ENCODE measurements at places on chromosomes 1 and 21. TPM values are rescaled to one million over a fixed set of nuclear protein-coding genes. Genes with fewer than 3 reads are reported as not detected.

Gene ZNF670
- total RNA-seq = 3.2 TPM

DNA sequence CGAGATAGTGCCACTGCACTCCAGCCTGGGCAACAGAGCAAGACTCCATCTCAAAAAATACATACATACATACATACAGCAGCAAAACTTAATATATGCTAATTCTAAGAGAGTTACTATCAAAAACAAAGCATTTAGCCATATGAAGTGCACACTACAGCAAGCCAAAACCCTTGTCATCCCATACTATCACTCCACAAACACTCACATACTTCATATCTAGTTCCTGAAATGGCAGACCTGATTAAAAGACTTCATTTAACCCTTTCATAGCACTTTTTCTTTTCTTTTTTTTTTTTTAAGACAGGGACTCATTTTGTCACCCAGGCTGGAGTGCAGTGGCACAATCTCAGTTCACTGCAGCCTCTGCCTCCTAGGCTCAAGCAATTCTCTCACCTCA lies 65.6 kb downstream of the COP1 start:
- DNase-seq = no peak

DNA sequence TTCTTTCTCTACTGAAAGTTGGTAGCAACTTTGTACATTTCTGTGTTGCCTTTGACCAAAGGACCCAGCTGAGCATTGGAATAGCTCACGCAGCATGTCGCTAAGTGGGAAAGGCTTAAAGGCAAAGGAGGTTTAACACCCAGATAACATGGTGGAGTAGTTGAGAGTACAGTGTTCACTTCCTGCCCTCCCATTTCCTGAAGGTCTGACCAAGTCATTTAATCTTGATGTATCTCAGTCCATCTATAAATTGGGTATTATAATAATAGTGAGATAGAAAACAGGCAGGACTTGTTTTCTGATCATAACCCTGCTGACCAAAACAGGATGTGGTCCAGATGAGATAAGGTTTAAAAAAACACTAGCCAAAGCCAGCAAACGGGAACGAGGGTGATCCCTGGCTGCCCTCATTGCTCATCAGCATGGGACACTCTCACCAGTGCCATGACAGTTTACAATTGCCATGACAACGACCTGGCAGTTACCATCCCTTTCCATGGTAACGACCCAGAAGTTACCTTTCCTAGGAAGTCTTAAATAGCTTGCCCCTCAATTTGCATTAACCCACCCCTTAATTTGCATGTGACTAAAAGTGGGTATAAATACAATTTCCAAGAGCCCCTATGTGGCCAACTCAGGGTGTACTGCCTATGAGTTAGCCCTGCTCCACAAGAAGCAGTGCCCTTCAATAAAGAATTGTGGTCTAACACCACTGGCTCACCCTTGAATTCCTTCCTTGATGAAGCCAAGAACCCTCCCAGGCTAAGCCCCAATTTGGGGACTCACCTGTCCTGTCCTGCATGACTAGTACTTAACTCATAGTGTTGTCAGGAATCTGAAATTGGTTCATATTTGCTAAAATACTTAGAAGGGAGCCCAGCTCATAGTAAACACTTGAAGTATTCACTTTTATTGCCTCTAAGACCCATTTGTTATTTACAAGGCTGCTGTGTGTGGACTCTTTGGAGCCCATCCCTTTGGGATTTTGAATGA lies 28.4 kb upstream of the FHAD1 start:
- peak; percentile 55 for DNase-seq

GRCh38 chr1:22292011-22292788 lies 149.3 kb upstream of the WNT4 start:
- no peak for DNase-seq

Gene PIK3C2B
- 47.3 TPM for total RNA-seq

DNA sequence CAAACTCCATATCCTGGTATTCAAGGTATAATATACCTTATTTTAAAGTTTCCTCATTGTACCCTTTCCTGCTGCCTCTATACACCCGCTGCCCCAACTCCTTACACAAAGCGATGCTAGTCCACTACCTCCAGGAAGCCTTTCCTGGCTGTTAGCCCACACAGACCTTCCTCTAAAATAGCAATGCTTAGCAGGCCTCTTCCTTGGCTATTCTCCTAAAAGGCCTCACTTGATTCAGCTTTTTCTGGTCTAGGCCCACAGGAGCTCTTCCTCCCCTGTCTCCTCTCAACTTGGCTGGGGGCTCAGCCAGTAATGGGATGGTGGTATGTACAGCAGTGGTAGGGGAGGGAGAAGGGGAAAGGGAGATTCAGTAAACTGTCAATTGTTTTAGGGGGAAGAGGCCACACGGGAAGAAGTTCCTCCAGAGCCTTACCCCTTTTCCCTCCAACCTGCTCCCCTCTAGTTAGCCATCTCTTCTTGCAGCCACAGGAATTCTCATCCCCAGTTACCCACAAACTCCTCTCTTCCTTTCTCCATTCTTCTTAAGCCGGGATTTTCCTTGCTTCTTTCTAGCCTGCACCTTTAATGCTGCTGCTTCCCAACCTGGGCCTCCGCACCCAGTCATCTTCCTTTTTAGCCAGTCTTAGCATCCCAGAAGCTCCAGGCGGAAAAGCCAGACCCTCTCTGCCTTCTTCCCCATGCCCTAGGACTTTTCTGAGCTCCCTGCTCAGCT lies 2.6 kb downstream of the LRRC41 start:
- DNase-seq = no peak

Gene OR2C3
- not detected for total RNA-seq

Gene BLZF1
- total RNA-seq = 22.4 TPM

Gene APOBEC4
- total RNA-seq = not detected

DNA sequence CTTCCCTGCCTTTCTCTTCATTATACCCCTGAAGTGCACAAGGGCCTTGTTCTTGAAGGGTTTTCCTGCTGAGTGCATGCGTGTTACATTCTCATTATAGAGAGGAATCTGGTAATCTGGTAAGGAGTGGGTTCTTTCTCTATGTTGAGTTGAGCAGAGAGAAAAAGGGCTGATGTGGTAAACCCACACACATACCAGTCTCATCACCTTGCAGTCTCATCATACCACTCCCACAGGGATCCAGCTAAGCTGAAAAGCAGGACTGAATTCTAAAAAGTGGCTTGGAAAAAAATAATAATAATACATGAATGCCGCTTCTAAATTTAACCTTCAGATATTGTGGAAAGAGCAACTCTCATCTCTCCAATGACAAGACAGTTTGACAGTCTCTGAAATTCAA lies 10.5 kb upstream of the HTR1D start:
- DNase-seq = no peak

Gene SERINC2
- total RNA-seq = 40.6 TPM

GRCh38 chr1:35603941-35604340 lies 30.8 kb downstream of the TFAP2E start:
- DNase-seq = no peak

Gene RNF186
- total RNA-seq = not detected

GRCh38 chr1:41239988-41240610 lies 2.0 kb downstream of the SCMH1 start:
- DNase-seq = no peak

DNA sequence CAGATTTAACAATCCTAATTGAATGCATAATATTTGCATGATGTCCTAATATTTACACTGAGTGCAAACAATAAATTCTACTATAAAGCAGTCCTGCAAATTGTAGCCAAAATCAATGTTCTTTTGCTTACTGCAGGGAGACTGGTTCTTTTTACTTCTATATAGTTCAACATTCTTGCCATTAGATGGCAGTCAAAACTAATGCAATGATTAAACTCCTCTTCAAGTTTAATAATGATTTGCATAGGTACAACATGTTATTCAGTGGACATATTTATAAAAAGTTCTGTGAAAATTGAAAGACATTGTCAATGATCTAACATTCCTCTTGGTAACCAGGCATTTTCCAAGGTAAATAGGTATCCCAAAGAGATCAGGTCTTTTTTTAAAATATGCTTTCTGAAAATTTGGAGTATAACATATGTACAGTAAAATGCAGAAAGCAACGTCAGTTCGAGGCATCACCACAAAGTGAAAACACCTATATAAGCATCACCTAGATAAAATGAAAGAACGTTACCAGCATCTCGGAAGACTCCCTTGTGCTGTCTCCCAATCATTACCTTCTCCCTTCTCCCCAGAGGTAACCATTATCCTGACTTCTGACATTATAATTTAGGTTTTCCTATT lies 9.8 kb upstream of the FNBP1L start:
- DNase-seq = no peak

GRCh38 chr1:215704089-215704860 lies 137.2 kb downstream of the KCTD3 start:
- no peak for DNase-seq

Gene KCNA3
- 8.9 TPM for total RNA-seq

DNA sequence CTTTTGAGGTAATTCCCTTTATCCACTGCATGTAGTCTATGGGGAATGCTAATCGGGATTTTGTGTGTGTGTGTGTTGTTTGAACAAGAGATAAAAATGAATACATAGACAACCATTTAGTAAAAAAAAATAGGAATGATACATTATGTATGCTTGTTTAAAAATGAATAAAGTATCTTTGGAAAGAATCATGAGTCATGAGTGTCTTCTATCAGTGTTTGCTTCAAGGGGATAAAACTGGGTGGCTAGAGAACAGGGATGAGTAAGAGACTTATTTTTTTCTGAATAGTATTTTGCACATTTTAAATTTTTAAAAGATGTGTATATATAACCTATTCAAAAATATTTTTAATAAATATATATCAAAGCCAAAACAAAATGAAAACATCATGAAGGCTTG lies 839.4 kb upstream of the ADGRL4 start:
- DNase-seq = no peak

DNA sequence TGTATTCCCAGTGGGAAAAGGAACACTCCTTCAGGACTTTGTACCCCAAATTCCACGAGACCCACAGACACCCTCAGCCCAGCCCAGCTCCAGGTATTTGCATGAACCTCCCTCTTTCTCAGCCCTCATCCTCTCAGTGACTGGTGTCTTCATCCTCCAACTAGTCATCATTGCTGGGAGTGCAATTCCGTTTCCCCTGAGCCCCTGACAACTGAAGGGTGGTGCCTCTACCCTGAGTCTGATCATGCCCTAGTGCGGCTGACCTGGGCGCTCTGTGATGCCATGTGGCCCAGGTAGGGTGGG lies 3.8 kb upstream of the ZNF692 start:
- no peak for DNase-seq

DNA sequence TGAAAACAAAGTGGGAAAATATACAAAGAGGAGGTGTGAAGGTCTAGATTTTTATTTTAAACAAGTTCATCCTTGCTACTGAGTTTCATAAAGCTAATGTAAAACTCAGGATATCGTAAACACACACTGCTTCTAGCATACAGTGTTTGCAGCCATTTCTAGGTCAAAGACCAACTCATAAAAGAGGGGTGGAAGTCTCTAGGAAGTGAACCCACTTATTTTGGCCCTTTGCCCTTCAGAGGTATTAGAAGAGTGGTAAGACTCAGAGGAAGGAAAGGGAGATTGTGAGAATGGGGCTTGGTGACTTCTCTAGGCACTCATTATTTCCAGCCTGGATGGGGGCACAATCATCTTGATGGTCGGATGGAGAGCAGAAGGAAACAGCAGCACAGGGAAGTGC lies 91.2 kb downstream of the TNFSF18 start:
- DNase-seq = no peak

GRCh38 chr1:119778886-119779560 lies 10.3 kb upstream of the HMGCS2 start:
- no peak for DNase-seq

- DNase-seq = peak; percentile 77
These were observed 406 bp downstream of the KIAA0040 start for GRCh38 chr1:175192111-175192629.

GRCh38 chr1:17919525-17920439 lies 164.6 kb downstream of the ACTL8 start:
- no peak for DNase-seq

- no peak for DNase-seq
These were observed 31.6 kb upstream of the KIF1B start for GRCh38 chr1:10178597-10179405.

All from upper lobe of right lung (tissue), 1 donor.